RKO (cell line): ENCODE measurements at places on chromosomes 5 and 9.
A peak's percentile ranks its signal among the peaks of the same experiment; 100 is the strongest.

DNA sequence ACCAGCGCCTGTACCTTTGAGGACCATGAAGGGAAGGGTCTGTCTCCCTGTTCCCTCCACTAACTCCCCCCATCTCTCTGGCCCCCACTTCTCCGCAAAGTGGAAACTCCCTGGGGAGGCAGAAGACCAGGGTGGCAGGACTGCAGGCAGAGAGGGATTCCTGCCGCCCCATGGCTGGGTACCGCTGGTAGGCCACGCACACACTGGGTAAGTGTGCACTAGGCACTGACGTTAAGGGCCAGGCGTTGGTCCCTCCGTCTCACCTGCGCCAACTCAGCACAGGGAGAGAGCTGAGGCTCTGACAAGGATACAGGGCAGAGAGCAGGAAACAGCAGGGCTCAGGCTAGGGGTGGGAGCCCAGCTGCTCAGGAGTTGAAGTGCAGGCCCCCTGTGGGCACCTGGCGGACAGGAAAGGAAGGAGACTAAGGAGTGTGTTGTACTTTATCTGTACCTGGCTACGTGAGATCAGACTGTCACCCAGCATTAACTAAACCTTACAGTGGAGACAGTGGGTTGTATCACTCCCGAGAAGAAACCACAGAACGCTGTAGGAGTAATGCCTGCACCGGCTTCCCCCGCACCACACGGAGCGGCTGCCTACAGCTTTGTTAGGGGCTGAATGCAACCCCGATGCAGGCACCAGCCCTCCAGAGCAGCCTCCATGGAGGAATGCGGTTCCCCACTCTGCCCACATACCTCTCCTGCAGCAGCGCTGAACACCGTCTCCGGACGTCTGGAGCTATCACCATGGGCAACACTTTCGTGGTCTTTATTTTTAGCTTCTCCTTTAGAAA lies 34.2 kb upstream of the CLPTM1L start:
- no peak for DNase-seq

DNA sequence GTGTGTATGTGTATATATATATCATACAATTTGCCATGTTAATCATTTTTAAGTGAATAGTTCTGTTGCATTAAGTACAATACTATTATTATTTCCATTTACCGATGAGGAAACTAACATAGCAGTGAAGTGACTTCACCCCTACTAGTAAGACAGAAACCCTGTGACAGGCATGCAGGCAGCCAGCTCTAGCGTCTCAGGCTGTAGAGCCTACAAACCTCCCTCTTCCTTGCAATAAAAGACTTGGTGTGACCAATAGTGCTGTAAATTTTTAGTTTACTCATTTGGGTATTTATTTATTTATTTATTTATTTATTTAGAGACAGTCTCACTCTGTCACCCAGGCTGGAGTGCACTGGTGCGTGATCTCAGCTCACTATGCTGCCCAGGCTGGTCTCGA lies 24.7 kb downstream of the FNBP1 start:
- no peak for DNase-seq

DNA sequence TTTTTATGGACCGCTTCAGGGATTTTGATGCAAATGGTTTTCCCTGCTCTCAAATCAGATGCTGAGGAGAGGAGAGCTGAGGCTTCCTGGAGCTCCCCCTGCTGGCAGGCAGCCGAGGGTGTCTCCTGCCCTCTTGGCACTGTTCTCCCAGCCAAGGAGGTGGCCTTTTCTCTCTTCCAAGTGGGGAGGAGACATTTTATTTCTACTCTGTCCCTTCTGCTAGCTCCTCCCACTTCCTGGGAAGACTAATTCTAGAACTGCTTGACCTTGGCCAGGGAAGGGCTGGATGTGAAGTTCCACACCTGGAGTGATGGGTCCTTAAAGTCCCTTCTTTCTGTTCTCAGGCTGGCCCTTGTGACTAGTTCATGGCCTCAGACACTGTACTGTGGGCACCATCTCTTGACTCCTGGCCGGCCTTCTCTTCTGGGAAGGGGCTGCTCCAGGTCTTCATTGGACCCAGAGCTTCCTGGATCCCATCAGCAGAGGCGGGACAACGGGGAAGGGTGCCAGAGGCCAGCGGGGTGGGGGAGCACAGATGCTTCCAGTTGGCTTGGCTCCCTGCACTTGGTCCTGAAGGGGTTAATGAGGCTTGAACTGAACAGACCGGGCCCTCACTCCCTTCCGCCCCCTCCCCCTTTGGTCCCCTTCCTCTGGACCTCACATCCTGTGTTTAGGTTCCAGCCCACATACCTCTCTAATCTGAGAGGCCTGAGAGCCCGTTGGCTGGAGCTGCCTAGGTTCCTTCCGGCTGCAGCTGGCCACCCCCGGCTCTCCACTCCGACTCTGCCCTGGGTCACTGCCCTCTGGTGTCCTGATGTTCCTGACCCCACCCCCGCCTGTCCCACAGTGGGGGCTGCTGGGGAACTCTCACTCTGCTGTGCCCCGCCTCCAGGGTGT lies 32.1 kb downstream of the PTPA start:
- DNase-seq: peak; percentile 91

DNA sequence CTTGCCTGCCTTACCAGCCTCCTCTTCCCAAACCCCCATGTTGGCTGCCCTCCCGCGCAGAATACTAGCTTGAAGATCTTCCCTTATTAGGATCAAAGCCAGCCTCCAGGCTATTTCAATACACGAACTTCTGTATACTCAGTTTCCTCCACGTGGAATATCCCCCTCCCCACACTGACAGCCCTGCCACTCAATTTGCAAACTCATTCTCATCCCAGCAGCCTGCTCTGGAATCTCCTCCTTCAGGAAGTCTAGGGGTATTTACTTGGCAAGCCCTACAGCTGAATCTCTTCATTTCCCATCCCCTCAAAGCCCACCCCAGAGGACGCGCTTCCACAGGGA lies 157.0 kb upstream of the SMIM23 start:
- no peak for DNase-seq

- DNase-seq: no peak
Observed at GRCh38 chr5:127826011-127826410, 122.8 kb downstream of the CCDC192 start.

GRCh38 chr5:179375236-179375685 lies 30.0 kb upstream of the ADAMTS2 start:
- DNase-seq: no peak

GRCh38 chr5:24388448-24388847 lies 256.3 kb downstream of the CDH10 start:
- DNase-seq: no peak

- no peak for DNase-seq
Observed at GRCh38 chr9:109499093-109499630, 1.1 kb upstream of the PTPN3 start.

GRCh38 chr5:158485047-158485446 lies 614.7 kb downstream of the EBF1 start:
- DNase-seq: no peak

DNA sequence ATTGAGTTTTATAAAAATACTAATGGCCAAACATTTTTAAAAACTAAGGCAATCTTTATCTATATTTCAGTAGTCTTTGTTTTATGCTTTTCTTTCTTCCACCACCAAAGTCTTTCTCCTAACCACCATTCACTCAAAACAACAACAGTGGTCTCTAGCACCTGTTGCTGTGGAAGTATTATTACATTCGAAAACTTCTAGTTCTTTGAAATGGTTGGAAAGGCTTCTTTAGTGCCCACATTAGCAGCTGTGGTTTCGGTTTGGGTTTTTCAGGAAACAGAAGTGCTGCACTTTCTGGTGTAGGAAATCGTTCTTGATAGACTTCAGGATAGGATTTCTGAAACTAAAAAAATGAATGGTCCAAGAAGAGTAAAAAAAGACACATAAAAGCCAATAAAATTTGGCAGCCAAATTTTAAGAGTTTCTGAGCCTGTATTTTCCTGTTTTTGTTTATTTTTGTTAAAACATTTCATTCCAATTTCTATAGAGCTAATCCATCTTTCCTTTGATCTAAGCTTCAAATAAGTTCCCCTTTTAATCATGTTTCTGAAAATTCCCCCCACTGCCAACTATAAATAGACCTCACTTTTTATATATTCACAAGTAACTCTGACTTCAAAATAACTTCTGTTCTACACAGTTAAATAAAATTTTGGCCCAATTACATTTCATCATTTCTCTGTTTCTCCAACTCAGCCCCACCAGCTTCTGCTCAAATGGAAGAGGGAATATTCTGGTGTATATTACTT lies 102.2 kb downstream of the DEPDC1B start:
- DNase-seq: no peak

GRCh38 chr5:107363768-107364167 lies 307.0 kb downstream of the EFNA5 start:
- DNase-seq: no peak

GRCh38 chr9:21030389-21031035 lies 928 bp downstream of the HACD4 start:
- peak; percentile 5 for DNase-seq

GRCh38 chr5:106006242-106006641 lies 1664.5 kb downstream of the EFNA5 start:
- DNase-seq: no peak

- DNase-seq: no peak
Observed at GRCh38 chr5:90334741-90335140, 74.8 kb downstream of the CETN3 start.

GRCh38 chr5:159933531-159934485 lies 17.5 kb downstream of the ADRA1B start:
- no peak for DNase-seq

DNA sequence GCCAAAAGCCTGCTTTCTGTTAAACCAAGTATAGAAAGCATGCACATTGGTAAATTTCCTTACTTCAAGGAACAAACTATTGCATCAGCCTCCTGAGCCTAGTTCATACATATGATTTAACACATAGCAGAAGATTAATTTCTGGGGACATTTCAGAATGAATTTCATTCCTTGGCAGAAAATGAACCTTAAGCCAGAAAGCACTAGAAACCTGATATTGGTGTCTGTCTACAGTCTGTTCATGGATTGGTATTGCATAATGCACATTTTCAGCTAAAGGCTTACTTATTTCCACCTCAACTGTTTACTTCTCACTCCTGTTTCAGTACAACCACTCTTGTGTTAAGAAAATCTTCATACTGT lies 1471.8 kb upstream of the NUDT12 start:
- no peak for DNase-seq

DNA sequence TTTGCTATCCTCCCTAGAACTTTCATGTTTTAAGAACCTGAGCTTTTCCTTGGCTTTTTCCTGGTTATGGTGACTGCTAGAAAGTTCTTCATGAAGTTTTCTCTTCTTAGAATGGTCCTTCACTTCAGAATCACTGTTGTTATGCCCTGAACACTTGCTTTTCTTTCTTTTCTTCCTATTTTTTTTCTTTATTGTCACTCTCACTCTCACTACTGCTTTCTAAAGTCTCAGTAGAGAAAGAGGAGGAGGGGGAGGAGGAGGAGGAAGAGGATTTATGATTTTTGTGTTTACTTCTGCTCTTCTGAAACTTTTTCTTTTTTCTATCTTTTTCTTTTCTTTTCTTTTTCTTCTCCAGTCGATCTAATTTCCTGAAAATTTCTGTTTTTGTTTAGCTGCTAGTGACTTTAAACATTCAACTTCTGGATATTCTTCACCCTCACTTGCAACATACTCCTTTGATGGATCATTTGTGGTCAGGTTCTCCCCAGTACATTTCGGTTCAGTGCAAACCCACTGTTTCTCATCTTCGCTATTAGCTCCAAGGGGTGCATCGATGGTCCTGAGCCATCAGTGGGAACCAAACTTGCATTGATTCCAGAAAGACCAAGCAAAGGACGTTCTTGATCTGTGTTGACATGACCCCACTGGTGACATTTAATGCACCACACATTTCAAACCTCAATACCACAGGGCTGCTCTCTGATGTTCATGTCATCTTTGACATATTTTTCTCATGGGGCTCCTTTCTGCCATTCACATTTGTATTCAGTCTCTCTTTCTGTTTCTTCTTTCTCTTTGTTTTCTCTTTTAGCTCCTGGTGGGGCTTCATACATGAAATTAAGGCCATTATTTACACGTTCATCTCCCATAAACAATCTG lies 81.6 kb upstream of the HAND1 start:
- DNase-seq: no peak

DNA sequence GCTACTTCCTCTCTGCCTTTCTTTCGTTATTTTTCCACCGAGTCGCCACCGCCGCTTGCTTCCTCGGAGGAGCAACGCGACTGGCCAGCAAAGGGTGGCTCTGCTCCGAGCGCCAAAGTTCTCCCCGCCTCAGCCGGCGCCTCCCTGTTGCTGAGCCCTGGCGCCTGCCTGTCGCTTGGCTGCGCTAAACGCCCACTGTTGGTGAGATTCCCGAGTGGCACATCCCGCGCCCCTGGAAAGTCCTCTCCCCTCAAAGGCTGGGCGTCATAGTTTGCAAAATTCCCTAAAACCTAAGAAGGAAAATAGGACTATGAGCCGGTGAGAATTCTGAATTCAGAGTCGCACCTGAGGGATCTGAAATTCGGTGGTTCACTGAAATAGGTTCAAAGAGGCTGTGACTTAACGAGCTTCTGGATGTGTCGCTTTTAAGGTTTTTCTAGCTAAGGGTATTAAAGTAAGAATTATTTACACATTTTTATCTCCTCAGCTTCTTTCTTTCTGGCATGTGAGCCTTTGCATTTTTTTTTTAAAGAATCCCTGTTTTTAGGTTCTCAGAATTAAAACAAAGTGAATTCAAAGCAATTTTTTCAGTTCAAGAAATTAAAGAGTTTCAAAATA lies at the start of gene GRIN3A:
Gene GRIN3A (minus strand): TSS at position 82 of the 618 bp plus-strand sequence. CDS start 668 bp downstream, outside the sequence.
- DNase-seq: no peak

GRCh38 chr5:172855597-172856292 lies 21.7 kb downstream of the ERGIC1 start:
- DNase-seq: no peak

GRCh38 chr5:106658150-106658549 lies 1012.6 kb downstream of the EFNA5 start:
- no peak for DNase-seq

DNA sequence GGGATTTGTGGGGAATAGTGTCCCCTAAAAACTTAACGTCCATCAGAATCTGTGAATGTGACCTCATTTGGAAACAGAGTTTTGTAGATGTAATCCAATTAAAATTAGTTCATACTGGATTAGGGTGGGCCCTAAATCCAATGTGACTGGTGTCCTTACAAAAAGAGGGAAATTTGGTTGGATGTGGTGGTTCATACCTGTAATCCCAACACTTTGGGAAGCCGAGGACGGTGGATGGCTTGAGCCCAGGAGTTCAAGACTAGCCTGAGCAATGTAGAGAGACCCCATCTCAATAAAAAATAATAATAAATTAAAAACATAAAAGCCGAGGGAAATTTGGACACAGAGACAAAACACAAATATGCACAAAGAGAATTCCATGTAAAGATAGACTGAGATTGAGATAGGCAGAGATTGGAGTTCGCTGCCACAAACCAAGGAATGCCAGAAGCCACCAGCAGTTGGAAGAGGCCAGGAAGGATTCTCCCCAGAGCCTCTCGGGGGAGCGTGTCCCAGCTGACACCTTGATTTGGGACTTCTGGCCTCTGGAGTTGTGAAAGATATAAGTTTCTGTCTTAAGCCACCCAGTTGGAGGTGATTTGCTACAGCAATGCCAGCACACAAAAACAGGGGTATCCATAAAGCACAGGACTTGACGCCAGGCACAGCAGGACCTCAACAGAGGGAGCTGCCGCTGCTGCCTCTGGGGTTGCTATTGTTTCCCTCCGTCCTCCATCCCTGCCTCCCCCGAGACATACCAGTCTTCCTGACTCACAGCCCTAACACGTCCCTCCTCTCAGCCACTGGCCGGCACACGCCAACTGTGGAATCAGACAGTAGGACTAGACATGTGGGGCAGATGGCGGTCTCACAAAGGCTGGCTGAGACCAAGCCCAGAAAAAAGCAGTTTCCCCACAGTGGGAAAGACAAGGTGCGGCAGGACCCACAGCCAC lies 73.8 kb upstream of the IL17B start:
- no peak for DNase-seq

GRCh38 chr9:35669331-35670145 lies 4.2 kb upstream of the CA9 start:
- peak; percentile 73 for DNase-seq

- DNase-seq: no peak
Observed at GRCh38 chr5:40606077-40606765, 73.5 kb upstream of the PTGER4 start.
